ENCODE measurements at places on chromosomes 5 and 9.

- no peak for DNase-seq
These were observed 477.1 kb downstream of the SPATA31A7 start for GRCh38 chr9:61666849-61667371.

GRCh38 chr5:155101697-155102096 lies 88.1 kb downstream of the KIF4B start:
- no peak for DNase-seq

DNA sequence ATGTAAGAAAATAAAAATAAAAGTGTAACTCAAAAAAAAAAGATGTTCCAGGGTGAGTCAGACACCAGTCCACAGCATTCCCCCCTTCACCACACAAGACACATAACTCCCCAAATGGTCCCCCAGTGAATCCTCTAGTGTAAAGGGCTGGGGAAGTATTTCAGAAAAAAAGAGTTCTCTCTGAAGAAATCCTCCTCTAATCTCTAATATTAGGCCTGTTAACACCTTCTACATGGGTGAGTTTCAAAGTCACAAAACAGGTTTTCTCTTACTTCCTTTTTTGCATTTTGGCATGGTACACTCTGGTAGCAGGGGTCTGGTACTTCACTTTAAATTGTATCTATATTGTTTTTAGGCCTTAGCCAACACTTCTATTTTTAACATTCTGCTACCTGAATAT lies 28.2 kb downstream of the RNF145 start:
- DNase-seq = no peak

DNA sequence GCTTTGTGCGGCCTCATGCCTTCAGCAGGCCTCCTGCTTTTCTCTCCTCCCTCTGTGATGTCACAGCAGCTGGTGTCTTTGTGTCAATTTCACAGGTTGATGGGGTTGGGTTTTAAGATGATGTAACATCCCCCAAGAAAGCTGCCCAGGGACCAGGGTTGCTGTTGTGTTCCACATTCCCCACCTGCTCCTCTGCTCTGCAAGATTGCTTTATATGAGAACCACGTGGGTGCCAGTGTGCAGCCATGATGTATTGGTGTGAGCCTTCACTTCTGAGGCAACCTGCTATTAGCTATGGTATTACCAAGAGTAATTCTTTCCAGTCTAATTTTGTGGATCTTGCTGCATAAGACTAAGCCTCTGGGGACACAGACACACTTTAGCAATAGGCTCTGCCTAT lies 213.0 kb upstream of the ADAMTS16 start:
- DNase-seq = no peak

GRCh38 chr9:114223564-114224246 lies 68.4 kb downstream of the COL27A1 start:
- no peak for DNase-seq

DNA sequence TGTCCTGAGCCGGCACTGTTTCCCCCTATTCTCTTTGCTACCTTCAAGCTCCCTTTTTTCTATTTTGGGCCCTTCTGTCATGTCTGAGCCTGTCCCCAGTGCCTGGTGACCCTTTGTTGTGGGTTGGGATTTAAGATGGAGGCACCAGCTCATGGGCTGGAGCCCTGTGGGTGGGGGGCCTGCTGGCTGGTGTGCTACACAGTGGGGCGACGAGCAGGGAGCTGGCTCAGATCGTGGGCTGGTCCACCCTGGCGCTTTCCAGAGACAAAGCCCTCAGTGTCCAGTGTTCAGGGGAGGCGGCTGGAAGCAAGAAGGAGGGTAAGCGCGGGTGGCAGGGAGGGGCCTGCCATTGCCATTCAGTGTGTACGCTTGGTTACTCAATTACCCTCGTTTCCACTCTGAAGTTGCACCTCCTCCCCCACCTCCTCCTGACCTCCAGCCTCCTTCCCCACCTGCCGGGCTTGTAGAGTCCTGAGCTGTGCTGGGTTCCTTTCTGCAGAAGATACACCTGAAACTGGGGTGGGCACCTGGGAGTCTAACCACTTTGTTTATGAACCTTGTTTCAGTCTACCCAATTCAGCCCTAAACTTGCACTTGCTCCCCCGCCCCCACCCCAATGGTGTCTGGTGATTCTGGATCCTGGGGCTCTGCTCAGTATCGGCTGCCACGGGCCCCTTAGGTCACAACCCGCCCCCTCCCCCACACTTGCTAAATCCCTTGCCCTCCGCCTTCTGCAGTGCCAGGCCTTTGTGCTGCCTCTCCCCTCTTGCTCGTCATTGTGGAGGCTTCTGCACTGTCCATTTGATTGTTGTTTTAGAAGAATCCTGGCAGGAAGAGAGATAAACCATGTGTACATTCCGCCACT lies 49.9 kb downstream of the MVB12B start:
- no peak for DNase-seq

- DNase-seq = no peak
These were observed 154.1 kb upstream of the CDH12 start for GRCh38 chr5:23007236-23007635.

DNA sequence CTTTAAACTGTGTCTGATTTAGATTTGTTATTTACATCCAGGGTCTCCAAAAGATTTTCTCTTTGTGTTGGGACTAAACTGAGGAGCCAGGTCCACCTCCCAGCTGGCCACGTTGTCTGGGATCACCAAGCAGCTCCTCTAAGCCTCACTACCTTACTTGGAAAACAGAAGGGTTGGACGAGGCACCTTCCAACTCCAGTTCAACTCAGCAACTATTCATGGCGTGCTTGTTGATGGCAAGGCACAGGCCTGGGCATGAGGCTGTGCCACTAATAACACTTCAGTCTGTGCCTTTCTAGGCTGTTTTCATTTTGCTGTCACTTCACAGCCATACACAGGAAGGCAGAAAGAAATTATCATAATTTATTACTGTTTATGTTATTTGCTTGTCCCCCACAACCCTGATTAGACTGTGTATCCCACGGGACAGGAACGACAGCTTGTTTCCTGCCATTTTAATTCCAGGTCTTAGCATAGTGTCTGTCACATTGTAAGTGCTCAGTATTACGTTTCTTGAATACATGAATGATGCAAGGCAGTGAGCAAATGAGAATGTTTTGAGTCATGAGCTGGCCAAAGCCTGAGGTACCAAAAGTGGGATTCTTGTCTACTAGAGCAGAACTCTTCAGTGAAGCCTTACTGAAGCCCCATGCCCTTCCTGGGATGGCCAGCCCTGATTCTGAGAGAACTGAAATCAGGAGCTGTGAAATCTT lies 125.8 kb downstream of the GALNT10 start:
- no peak for DNase-seq

- DNase-seq = no peak
These were observed 129.3 kb downstream of the EFNA5 start for GRCh38 chr5:107541400-107541799.

GRCh38 chr9:16561121-16561520 lies 309.3 kb downstream of the BNC2 start:
- no peak for DNase-seq

DNA sequence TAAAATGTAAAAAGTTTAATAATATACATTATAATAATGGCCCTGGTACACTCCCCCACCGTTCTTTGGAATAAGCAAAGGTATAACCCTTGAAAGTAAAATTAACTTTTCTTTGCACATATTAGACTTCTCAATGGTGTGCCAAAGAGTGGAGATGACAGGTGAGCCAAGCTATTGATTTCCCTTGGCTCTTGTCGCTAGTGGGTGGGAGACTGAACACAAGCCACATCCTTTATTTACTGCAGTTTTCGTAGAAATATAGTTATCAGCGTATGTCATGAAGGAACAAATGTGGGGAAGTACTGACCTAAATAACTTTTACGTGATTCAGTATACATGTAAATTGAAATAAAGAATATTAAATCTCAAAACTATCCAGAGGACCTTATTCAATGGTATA lies 549.3 kb downstream of the RAB3C start:
- no peak for DNase-seq

GRCh38 chr5:121027636-121028035 lies 563.5 kb downstream of the PRR16 start:
- DNase-seq = no peak

DNA sequence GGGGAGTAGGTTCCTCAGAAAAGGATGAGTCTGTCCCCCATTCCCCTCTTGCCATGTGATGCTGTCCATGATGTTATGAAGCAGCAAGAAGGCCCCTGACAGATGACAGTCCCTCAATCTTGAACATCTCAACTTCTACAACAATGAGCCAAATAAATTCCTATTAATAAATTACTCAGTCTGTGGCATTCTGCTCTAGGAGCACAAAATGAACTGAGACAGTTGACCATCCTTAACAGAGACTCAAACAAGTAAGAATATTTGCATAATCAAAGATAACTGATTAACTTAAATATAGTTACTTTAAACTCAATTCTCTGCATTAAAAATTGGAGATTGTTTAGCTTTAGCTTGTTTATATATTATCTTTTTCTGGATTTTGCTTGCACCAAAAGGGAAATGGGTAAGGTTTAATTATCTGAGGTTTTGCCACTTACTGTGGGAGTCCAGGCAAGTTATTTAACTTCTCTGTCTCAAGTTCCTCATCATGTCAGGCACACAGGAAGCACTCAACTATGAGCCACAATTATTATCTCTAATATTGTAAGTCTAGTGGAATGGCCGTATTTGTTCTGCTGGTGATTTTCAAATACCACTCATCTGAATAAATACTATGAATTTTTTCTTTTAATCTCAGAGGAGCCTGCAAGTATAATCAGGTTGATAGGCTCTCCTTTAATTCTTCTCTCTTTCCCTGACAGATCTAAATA lies 162.9 kb downstream of the TSSK1B start:
- DNase-seq = no peak

DNA sequence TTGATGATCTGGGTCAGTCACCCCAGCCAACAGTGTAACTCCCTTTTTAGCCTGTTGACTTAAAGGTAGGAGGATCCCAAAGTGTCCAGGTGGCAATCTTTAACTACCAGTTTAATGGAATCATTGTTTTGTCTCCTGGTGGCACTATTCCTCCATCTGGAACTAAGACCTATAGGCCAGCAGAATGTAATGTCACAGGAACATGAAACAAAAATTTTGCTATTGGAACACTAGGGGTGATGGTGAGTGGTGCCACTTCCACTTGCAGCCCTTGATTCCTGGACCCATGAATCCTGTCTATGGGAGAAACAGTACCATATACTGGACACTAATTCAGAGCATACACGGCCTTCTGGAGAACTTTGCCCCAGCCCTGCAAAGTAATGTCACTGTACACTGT lies 219.5 kb upstream of the RASA1 start:
- no peak for DNase-seq

DNA sequence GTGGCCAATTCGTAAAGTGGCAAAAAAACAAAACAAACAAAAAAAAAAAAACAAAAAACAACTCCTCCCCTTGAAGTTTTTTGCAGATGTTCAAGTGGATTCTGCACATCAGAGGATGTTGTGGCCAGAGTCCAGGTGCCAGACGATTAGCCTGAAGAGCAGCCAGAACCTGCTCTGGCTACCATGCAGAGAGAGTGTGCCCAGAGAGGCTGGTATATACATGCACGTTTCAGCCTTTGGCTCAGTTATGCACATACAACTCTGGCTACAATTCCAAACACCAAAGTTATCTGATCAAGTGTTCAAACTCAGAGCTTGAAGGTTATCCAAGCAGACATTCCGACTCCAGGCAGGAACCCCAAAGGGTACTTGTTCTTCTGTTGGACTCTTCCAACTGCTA lies 34.7 kb downstream of the GGTA1 start:
- DNase-seq = no peak

GRCh38 chr9:122055701-122056100 lies 37.4 kb downstream of the TTLL11 start:
- no peak for DNase-seq

DNA sequence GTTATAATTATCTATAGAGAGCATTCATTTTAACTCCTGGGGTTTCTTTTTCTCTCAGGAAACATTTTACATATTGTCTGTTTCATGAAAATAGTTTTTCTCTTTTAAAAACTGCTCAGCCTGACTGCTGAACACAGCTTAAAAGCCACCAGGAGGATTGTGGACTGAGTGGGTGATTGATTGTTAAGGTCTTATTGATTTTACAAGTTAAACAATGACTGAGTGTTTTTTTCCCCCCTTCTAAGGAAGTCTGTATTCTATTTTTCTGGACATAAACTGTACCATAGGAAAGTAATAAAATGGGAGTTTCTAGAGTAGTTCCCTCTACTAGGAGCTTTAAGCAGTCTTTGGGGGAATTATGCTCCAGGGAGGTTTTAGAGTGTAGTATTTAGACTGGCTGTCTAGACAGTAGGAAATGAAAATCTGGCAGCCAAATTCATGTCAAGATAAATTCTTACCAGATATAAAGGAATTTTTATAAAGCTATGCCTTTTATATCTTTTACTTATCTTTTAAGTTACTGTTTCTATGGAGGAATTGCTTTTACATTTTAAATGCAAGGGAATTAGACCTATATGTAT lies 463.9 kb downstream of the PRR16 start:
- DNase-seq = no peak

DNA sequence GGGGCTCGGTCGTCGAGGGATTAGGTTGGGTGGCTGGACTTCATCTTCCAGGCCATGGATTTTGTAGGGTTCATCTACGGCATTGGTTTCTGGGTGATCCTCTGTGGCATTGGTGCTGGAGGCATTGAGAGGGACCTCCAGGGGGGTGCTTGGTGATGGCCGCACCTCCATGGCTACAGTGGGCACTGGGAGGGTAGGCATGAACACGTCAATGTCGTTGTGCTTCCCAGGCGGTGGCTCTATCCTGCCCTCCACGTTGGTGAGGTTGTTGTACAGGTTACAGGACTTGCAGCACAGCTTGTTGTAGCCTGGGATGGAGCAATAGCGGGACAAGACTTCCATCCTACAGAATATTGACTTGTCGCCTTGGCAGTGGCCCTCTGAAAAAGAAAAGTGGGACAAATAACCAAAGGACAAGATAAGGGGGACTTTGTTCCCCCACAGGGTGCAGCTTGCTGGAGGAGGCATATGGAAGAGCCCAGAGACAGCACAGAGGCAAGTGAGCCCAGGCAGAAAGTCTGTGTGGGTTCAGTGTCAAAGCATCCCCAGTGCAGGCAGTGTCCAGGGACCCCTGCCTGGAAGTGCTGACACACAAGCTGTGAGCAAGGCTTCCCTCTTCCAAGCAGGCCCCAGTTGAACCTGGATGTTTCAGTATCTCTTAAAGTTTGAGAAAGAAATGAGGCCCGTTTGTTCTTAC lies 53.9 kb downstream of the ZNF354C start:
- DNase-seq = no peak

DNA sequence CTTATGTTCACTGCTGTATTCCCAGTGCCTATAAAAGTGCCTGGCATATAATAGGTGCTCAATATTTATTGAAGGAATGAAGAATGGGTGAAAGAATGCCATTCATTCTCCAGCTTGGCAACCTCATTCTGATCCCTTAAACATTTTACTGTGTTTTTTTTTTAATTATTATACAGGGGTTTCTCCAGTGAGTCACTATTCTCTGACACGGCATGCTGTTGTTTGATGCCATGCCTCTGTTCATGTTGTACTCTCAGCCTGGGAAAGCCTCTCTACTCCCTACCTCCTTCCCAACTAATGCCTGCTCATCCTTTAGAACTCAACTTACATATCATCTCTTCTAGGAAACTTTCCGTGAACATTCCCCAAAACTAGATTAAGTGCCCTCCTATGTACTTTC lies 70.2 kb upstream of the PHF24 start:
- no peak for DNase-seq

DNA sequence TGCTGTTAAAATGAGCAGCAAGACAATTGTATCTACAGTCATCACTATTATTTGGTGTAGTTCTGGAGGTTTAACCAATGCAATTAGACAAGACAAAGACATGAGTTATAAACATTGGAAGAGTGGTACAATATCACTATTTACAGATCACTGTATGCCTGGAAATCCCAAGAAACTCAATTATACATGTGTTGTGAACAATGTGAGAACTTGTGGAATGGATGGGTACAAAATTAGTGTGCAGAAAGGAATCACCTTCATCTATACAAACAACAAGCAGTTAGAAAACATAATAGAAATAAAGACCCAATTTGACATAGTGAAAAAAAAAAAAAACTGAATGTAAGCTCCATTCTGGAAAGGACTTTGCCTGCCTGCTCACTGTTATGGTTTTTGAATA lies 12.4 kb upstream of the CCDC112 start:
- DNase-seq = no peak

All from thoracic aorta (tissue), 2 donors.